NT2/D1 (cell line): ENCODE measurements at places on chromosomes 5 and 9.

DNA sequence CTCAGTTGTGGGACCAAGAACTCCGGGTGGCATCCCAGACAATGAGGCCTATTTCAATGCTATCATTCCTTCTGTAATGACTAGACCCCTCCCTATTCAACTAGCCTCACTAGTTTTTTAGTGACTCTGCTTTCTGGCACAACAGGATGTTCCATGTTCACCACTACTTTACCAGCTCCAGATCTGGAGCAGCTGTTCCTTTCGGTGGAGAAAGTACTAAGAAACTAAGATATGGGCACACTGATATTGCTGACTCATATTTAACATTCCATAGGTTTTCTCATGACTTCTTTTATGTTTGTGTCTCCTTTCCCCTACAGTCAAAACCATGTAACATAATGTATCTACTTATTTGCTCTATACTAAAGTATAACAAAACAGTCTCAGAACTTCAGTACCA, 24.1 kb downstream of the IL33 start:
- no peak for DNase-seq

DNA sequence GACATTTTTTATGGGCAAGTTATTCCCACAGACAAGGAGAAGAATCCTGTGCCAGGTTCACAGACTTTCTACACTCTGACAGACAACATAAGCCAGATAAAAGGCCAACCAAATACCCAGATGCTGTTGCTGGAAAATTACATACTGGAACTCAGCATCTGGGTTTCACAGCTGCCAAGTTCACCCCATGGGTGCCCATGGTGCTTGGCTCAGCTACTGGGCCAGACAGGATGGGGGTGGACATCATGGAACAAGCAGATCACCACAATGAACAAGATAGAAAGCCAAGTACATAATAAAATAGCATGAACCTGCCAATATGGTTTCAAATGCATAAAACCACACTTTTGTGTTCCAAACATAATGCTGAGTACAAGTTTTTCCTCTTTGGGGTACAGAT, 999.8 kb downstream of the NR2F1-AS1 start:
- DNase-seq = no peak

DNA sequence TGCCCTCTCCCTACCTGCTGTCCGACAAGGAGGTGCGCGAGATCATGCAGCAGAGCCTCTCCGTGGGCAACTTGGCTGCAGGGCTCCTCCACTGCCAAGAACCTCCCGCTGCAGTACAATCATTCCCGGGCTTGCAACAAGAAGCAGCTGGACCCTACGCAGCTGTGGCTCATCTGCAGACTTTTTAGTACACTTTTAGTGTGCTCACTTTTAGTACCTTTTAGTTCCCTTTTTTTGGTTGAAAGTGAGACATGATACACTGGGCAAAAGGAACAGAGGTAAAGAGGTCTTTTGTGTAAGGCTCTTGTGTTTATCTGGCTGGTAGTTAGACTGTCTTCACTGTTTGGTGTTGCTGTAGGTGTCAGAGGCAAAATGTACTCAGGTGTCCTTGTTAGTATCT, 58.1 kb upstream of the SPTLC1 start:
- DNase-seq = no peak

- no peak for DNase-seq
Observed at GRCh38 chr5:126031989-126032716, 391.1 kb upstream of the GRAMD2B start.

GRCh38 chr5:178117923-178118701, 4.8 kb downstream of the N4BP3 start:
- DNase-seq = no peak
